ENCODE measurements at places on chromosomes 5 and 9. TPM values are rescaled to one million over a fixed set of nuclear protein-coding genes. Genes with fewer than 3 reads are reported as not detected.

- no peak for DNase-seq
Observed at GRCh38 chr9:129762985-129763926, 10.4 kb upstream of the PTGES start.

DNA sequence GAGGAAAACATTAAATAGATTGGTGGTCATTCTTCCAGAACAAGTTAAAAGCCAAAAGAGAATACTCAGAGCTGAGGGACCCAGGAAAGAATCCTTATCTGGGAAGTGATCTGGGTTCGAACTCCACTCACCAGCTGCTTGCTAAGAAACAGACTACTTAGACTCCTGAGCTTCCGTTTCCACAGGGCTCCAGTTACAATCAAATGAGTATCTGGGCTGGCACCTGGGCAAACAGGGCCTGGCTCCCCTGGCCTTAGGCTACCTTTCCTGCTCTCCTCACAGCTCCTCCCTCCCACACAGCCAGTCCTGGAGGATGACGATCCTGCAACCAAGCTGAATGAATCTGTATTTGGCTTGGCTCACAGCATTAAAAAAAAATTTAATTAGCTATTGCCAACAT lies 2.5 kb downstream of the MAPK9 start:
- no peak for DNase-seq

QRFP gene
- not detected for total RNA-seq

GRCh38 chr5:31396611-31397295 lies 135.1 kb downstream of the DROSHA start:
- DNase-seq = no peak

GRCh38 chr5:179771311-179771895 lies 22.4 kb upstream of the LTC4S start:
- DNase-seq = no peak

DNA sequence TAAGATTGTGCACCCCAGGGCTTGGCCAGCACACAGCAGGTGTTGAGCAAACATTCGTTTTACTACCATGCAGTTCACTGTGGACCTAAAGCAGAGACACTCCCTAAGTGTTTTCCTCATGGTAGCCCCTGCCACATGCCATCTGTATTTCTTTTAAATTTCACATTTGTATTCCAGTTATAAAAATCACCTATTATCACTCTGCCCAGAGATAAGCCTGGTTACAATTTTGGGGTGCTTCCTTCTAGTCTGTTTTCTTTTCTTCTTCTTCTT lies 10.9 kb upstream of the FIBCD1 start:
- no peak for DNase-seq

DNA sequence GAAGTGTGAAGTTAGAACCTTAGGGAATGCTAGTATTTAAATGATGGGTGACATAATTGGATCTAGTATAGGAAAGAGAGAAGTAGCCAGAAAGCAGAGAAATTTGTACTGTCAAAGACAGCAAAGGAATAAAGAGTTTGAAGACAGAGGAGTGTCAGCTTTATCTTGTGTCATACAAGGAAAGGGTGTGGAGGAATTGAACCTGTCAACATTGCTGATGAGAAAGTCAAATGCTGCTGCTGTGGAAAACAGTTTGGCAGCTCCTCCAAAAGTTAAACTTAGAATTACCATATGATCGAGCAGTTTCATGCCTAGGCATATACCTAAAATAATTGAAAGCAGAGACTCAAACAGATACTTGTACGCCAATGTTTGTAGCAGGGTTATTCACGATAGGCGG lies 63.7 kb downstream of the DENND4C start:
- no peak for DNase-seq

- DNase-seq = no peak
Observed at GRCh38 chr5:114327987-114328386, 33.9 kb upstream of the KCNN2 start.

GRCh38 chr5:139577689-139578290 lies 16.7 kb downstream of the UBE2D2 start:
- DNase-seq = no peak

Measured in Daoy (cell line).